LNCaP clone FGC (cell line): ENCODE measurements at places on chromosomes 1 and 21.

DNA sequence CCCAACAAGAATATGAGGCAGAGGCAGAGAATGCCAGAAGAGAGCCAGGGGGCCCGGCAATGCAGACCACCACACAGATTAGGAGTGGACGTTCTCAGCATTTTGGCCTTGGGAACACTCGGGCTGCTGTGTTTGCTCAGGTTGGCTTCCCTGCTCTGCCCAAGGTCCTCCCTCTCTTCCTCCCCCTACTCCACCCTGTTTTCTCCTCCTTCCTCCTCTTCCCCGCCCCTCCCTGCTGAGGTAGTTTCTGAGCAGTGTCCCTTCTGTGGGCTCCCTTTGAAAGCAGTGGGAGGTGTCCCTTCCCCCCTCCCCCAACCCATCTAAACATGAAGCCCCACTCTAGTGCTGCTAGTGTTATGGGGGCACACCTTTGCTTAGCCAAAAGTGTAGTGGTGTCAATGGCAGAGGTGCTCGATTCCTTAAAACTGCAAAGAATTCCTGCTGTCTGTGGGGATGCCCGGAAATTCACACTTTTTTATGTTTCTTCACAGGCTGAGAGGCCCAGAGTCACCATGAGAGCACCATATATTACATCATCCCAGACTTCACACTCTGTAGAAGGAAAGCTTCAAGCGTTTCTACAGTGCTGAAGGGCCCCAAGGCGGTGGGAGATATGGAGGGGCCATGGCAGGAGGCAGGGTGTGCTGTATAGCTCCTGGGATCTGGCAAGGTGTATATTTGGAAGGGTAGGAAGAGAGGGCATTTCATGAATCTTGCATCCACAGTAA, at the start of gene HHIPL2:
Gene HHIPL2, minus strand, starts transcription at position 161 of the 728 bp plus-strand sequence. Its CDS starts 60 bp downstream, at position 101.
- no peak for DNase-seq

DNA sequence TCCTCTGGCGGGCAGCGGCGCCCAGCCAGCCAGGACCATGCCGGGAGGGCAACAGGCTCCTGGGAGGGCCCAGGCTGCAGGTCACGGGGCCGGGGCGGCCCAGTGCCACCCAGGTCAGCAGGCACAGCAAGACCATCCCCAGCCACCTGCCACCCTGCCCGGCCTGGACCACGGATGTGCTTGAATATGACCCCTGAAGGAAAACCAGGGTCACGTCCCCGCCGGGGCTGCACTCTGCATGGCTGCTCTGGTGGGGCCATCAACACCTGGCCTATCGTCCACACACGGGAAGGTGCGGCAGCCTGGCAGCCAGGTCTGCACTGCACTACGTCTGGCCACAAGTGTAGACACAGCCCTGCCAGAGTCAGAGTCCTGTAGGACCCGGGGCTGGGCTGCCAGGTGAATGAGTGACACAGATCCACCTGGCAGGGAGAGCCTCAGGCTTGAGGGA, 6.9 kb downstream of the WNT9A start:
- no peak for DNase-seq

DNA sequence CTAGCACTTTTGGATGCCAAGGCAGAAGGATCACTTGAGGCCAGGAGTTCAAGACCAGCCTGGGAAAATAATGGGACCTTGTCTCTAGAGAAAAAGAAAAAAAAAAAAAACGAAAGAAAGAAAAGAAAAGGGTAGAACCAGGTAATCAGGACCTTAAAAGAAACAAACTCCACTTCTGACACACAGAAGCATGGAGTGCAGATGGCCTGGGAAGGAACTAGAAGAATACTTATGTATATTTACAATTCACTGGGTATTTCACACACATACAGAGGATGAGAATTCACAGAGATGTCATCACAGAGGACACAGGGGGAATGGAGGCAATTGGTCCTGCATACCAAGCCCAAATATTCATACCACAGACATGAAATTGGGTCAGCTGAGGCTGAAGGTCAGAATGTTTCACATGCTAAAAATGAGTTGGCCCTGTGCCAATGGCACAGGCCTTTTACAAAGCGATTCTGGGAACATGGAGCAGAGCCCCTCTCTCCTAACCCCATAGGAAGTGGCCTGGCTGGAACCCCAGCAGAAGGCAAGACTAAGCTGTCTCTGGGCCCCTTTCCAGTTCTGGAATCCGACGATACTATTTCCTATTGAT, 4.4 kb downstream of the B4GALT3 start:
- DNase-seq: no peak

DNA sequence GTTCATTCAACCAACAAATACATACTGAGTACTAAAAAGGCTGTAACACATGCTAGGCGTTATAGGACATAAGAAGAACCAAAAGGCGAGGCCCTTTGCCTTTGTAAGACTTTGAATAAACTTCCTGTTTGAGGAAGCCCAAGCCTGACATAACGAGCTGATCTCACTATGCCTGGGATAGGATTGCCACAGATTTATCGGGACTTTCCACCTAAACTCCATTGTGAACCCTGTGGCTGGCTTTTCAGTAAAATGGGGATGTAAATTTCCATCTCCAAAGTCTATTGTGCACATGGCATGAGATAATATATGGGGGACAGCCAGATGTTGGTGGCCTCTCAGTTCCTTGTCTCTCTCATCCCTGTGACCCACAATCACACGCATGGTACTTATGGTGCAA, 41.9 kb downstream of the LMO4 start:
- DNase-seq: no peak
